ENCODE measurements at places on chromosomes 6 and 20. TPM values are rescaled to one million over a fixed set of nuclear protein-coding genes. Genes with fewer than 3 reads are reported as not detected.

DNA sequence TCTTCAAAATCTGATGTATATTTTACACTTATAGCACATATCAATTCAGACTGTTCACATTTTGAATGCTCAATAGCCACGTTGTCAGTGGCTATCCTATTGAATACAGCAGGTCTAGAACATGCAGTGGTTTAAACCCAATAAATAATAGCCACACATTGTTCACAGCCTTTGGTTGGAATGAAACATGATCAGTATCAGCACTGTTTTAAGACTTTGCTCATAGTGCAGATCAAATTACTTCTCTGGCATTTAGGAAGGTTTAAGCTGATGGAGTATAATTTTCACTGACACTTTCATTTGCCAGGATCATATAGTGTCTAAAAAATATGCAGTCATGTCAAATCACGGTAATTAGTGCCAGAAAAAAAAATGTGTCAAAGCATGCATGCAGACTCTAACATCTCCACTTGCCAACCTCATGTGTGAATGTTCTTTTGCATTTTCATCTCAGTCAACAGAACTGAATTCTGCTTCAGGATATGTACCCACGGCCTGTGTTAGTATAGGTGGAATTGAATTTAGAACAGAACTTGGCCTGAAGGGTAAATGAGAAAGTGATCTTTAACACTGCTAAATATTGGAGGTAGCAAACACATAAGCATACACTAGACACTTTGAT lies 184.1 kb downstream of the SLC24A3 start:
- no peak overlapping the region for H3K27ac ChIP-seq
- no peaks in the 10 kb centered on the region for H3K4me1 ChIP-seq
- H3K4me3 ChIP-seq: no peak overlapping the region

- H3K36me3 ChIP-seq: no peaks in the 10 kb centered on the region
- DNase-seq: peak; percentile 67
- H3K27me3 ChIP-seq: no peaks in the 10 kb centered on the region
- H3K27ac ChIP-seq: peak overlapping the region; percentile 28
- no peak overlapping the region for H3K4me3 ChIP-seq
- peaks cover 34% of the 10 kb centered on the region for H3K4me1 ChIP-seq
Observed at GRCh38 chr6:2231438-2231837, 14.0 kb downstream of the GMDS start.

DNA sequence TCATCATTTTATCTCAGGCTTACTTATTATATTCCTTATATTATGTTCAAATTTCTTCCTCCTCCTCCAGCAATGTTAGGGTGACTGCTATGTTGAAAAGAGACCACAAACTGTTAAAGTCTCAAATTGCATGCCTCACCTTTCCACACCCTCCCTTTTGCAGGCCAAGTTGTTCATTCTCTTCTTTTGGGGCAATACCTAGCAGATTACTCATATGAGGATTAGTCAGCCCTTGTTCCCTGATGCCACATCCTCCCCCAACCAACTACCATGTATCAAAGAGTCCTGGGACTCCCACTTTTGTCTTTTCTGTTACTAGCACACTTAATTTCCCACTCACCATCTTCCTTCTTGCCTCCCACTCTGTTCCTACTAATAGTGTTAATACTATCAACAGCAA lies 434.7 kb downstream of the BCKDHB start:
- no peaks in the 10 kb centered on the region for H3K27me3 ChIP-seq
- DNase-seq: peak; percentile 89
- H3K4me3 ChIP-seq: peak overlapping the region; percentile 35
- peaks cover 38% of the 10 kb centered on the region for H3K4me1 ChIP-seq

The ADGB gene
- not detected for total RNA-seq

Measured in PC-3 (cell line).